Adipocyte (in vitro differentiated cells): ENCODE measurements at places on chromosomes 2 and 18.
A peak's percentile ranks its signal among the peaks of the same experiment; 100 is the strongest.

DNA sequence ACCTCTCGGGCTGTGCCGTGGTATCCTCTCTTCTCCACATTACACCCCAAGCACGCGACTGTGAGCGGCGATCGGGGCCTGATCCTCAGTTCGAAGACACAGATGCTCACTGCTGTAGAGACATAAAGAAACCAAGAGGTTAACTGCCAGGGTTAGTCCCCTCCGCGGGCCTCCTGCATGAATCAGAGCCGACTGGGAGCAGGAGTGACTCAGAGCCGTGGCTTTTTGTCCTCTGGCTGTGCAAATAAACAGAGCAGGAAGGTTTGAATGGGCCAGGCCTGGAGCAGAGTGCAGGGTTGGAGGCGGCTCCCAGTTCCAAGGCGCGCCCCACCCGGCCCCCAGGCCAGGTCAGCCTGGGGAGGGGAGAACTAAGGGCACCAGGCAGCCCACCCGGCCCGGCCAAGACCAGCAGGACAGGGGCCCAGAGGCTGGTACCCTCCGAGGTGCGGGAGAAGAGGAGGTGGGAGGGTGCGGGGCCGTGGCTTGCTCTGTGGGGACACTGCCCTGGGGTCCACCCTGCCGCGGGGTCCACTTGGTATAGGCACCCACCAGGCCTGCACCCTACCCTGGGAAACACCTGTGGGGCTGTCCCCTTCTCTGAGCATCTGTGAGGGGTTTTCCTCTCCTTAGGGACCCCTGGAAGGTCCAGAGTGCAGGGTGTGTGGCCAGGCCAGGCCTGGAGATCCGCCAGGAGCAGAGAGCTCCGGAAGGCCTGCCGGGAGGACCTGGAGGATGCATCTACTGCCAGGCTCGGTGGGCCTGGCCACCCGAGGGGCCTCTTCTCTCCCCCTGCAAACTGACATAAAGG, 16.5 kb downstream of the TWIST2 start:
- DNase-seq = peak; percentile 99

- no peak for DNase-seq
Measured at GRCh38 chr2:200750323-200750910, 61.3 kb upstream of the BZW1 start.

DNA sequence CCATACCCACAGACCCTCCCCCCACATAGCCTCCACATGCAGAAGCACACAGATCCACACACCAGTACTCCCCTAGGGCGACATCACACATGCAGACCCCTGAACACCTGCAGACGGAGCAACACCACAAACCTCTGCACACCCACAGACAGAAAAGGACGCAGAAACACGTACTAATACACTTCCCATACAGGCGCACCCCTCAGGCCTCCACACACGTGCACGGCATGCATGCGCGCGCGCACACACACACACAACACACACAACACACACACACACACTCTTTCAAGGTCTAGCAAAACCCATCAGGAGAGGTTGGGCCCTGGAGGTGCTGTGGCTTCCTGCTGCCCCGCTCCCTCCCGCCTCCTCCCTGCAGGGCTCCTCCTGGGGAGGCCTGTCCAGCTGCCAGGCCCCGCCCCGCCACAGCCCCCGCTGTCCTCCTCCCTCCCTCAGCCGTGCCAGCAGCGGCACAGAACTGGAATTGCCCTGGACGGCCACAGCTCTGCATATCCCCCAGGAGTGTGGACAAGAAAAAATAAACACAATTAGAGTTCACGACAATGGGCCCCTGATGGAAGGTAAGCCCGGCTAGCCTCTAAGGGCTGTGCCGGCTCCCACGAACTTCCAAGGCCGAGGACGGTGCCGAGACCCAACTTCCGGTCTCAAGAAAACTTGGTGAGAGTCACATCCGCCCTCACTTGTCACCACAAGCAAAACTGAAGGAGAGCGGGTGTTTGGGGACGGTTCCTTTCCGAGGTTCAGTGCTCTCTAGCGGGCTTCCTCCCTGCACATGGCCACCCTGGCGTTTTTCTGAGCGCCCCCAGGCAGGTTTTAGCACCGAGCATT, 6.8 kb downstream of the ZFP36L2 start:
- peak; percentile 77 for DNase-seq

DNA sequence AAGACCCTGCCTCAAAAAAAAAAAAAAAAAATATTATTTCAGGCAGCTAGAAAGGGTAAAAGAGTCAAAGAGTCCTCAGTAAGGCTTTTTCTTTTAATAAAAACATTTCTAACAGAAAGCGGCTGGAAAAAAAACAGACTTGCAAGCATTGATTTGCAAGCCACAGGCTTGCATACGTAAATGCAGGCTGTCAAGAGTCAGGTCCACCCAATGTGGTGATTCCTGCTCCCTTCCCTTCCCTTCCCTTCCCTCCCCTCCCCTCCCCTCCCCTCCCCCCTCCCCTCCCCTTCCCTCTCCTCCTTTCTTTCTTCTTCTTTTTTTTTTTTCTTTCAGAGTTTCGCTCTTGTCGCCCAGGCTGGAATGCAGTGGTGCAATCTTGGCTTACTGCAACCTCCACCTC, 74.4 kb upstream of the GULP1 start:
- DNase-seq = no peak

DNA sequence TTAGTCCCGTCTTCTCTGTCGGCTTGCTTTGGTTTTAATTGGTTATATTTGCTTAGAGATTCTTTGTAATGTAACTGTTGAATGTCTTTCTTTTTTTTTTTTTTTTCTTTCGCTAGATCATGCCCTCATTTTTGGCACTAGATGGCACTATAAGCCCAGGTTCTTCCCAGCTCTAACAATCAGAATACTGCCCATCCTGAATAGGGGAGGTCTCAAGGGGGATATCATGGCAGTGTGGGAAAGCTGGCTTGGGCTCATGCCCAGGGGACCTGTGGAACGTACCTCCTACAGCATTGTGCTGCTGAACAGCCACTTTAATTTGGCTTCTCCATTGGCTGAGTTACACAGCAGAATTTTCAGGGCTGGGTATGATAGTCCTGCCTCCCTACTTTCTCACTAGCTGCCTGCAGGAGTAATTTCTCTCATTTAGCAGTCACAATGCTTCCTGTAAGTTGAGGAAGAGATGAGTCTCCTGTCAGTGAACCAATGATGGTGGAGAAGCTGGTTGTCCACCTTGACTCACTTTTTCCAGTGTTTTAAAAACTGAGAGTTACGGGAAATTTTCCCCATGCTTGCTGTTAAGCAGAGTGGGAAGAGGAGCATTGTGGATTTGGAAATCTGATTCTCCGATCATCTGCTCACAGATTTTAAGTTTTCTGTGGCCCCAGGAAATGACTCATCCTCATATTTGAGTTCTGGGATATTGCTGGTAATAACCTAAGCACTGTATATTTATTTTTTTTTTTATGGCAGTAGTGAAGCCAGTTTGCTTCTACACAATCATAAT, 47.2 kb downstream of the RAD51AP2 start:
- DNase-seq = peak; percentile 51

DNA sequence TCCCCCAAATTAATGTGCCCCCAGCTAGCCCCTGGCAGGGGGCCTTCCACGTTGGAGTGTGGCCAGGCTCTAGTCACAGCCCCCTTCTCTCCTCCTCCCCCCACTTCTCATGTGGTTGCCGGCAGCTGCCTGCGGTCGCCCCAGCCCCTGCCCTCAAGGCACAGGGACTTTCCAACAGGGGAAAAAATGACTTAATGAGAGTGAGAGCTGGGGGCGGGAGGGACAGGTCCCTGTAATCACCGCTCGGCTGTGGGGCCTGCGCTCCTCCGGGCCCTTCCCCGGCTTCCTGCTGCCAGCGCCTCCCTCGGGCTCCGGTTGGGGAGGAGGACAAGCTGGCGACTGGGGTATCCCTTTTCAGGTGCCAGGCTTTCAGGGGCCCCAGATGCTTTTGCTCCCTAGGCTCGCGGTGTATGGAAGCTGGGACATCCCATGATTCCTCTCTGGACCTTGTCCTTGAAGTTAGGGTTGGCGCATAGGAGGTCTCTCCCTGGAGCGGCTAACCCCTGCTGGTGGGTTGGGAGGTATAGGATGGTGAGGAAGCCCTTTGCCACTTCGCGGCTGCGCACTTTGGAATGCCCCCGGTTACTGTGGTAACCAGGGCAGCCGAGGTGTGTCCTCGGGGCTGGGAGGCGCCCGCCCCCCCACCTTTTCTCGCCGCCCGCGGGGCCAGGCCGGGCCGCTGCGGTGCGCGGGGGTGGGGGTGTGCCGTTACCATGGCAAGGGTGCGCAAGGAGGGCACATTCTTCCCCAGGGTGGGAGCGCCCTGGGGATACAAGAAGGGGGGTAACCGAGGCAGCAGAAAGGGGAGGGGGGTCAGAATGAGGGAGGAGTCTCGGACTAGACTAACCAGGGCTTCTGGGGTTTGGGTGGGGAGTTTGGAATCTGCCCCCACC, 16.1 kb downstream of the WNT10A start:
- DNase-seq = peak; percentile 34

DNA sequence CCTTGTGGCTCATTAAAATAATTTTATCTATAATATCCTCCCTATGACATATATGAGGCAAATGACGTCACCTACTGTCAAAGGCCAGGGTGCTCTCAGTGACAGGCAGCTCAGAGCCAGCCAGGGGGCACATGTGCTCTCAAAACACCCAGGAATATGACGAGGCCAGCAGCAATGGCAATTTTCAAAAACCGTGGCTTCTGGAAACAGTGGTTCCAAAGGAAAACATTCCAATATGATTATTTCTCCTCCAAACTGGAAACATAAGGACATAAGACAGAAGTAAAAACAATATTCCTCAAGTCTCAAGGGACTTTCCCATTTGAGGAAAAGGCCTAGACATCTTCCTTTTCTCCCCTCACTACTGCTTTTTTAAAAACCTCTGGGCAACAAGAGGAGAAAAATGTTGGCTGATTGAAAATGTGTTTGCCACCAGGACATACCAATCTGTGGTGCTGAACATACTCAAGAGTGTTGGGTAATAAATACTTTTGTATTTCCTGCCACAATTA, 40.8 kb downstream of the RNF152 start:
- DNase-seq = peak; percentile 79

- peak; percentile 85 for DNase-seq
Measured at GRCh38 chr2:199228887-199229819, 228.6 kb downstream of the SATB2 start.

DNA sequence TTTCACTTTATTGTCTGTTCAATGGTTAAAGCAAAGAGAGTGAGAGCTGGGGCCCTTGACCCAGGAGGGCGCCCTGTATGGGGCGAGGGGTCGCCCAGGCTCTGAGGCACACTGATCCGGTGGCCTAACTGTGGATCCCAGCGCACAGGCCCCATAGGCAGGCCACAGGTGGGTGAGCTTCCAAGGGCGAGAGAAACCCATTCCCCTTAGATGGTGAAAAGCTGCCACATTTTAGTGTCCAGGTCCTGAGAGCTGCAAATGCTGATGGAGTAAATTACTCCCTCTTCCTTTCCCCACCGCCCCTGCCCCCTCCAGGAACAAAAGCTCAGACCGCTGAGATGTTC, 5.9 kb upstream of the DLX2 start:
- no peak for DNase-seq

- no peak for DNase-seq
Measured at GRCh38 chr2:30966786-30967185, 159.5 kb upstream of the CAPN13 start.

GRCh38 chr18:13570856-13571495, 155.4 kb downstream of the FAM210A start:
- peak; percentile 10 for DNase-seq

- DNase-seq = peak; percentile 36
Measured at GRCh38 chr2:163667064-163667887, 68.5 kb downstream of the FIGN start.

- no peak for DNase-seq
Measured at GRCh38 chr18:11834772-11835171, 16.4 kb upstream of the CHMP1B start.

- peak; percentile 94 for DNase-seq
Measured at GRCh38 chr18:7272311-7273049, 41.6 kb downstream of the LRRC30 start.
